T-cell (primary cell): ENCODE measurements at places on chromosomes 2 and 18. TPM values are rescaled to one million over a fixed set of nuclear protein-coding genes. Genes with fewer than 3 reads are reported as not detected.

The SFT2D3 gene
- 13.9 TPM for total RNA-seq

The LYG2 gene
- total RNA-seq, result not detected

The ZDBF2 gene
- 14.5 TPM for total RNA-seq

The GREB1 gene
- 0.23 TPM for total RNA-seq

The MALL gene
- not detected for total RNA-seq

The HYCC2 gene
- 36.0 TPM for total RNA-seq

- DNase-seq, result no peak
These were observed 33.8 kb downstream of the RTP5 start for GRCh38 chr2:241903121-241904010.

- no peak for DNase-seq
These were observed 36.9 kb upstream of the ITM2C start for GRCh38 chr2:230827774-230828271.

GRCh38 chr18:30754846-30755245 lies 287.7 kb downstream of the DSC3 start:
- DNase-seq, result no peak

- no peak for DNase-seq
These were observed 6.5 kb upstream of the RAX start for GRCh38 chr18:59279722-59280121.

- DNase-seq, result no peak
These were observed 173.0 kb downstream of the SP3 start for GRCh38 chr2:173792166-173792565.

- DNase-seq, result no peak
These were observed 1.9 kb downstream of the LDLRAD4 start for GRCh38 chr18:13220361-13220991.

- no peak for DNase-seq
These were observed 124.8 kb downstream of the PTH2R start for GRCh38 chr2:208531361-208531760.

DNA sequence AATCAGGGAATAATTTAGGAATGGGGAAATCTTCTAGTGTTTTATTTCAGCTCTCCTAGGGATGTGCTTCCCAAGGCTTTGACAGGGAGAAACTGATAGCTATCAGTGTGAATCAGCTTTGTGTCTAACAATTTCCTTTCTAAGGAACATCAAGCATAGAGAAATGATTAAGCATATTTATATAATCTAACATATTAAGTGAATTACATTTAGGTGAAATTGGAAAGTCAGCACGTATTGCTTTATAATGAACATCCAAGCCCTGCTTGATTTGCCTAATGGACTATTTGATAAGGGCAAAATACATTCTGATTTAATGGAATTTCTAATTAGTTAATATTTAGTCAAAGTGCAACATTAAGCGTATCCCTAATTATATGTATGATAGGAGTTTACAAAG lies 19.5 kb upstream of the TSPYL6 start:
- no peak for DNase-seq

DNA sequence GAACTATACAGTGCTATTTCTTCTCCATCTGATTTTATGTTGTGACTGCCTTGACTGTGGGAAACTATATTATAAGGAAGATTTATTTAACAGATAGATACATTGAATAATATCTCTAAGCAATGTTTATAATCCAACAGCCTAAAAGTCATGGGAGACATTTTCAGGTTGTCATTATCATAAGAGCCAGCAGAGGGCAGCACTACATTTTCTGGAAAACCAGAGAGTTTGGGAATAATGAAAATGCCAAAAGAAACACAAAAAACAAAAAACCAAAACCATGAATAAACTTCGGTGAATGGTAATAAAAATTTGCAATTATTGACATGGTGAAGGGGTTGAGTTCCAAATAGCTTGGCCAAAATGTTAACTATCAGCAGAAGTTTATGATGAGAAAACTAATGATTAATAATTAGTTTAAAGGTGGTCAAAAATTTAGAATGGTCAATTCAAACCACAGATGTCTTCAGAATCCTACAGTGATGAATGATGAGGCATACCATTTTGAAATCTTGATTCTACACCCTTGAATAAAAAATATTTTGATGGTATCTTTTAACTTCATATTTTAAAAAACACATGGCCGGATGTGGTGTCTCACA lies 4.7 kb downstream of the EEF1B2 start:
- peak; percentile 9 for DNase-seq
